ENCODE measurements at places on chromosomes 1 and 21.

- no peak for DNase-seq
Measured at GRCh38 chr1:22414244-22414751, 37.4 kb upstream of the ZBTB40 start.

GRCh38 chr1:209546390-209547085, 37.0 kb upstream of the CAMK1G start:
- DNase-seq = no peak

GRCh38 chr1:8211883-8212579, 105.9 kb upstream of the SLC45A1 start:
- no peak for DNase-seq

DNA sequence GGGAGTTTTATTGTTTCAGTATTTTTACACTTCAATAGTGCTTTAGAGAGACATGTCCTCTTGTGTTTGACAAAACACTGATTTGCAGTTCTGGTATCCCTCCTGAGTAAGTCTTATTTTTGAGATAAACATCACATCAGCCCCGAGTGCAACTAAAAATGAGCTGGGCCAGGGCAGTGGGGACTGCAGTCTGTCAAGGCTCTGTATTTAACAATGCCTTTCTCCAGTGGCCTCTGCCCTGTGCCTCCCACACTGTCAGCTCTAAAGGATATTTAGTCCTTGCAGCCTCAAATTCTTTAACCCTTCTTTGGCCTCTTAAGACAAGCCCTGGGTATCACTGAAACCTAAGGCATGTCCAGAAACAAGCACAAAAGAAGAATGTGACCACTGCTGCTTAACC, 160.6 kb downstream of the ST6GALNAC5 start:
- no peak for DNase-seq

DNA sequence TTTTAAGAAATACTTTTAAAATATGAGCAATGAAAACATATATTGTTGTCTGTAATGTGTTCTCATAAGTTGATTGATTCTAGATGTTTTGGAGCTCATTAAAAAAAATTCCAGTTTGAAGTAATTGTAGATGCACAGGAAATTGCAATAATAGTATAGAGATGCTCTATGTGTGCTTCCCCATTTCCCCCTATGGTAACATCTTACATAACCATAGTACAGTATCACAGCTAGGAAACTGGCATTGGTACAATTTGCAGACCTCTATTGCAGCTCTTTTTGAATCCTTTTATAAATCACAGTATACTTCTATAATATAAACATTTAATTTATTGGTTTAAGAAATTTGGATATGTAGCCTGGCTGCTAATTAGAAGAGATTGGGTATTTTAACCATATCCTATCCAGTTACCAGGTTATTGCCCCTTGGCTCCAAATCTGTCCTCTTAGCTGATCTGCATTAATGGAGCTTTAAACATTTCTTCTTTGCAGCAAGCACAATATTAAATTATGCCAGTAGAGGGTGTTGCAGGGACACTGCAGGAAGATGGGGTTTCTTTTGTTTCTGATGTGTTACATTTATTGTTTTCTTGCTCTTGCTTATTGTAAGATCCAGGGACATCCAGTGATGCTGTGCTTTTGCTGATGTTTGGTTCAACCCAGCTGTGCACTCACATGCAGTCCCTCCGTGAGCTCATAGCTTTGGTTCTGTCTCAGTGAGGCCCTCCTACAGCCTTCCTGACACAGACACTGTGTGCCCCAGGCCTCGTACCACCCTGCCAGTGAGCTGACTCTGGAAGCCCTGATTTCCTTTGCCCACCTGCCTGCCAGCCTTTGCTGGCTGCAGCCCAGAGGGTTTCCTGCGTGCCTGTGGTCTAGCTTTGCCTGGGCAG, 103.3 kb downstream of the RABGAP1L start:
- DNase-seq = peak; percentile 8

GRCh38 chr1:224106568-224107281, 7.2 kb upstream of the FBXO28 start:
- peak; percentile 35 for DNase-seq

- DNase-seq = no peak
Measured at GRCh38 chr1:202752774-202753173, 42.5 kb upstream of the SYT2 start.

GRCh38 chr21:42552407-42553336, 39.0 kb downstream of the SLC37A1 start:
- DNase-seq = no peak

- DNase-seq = no peak
Measured at GRCh38 chr1:226111098-226111882, 48.8 kb downstream of the H3-3A start.

DNA sequence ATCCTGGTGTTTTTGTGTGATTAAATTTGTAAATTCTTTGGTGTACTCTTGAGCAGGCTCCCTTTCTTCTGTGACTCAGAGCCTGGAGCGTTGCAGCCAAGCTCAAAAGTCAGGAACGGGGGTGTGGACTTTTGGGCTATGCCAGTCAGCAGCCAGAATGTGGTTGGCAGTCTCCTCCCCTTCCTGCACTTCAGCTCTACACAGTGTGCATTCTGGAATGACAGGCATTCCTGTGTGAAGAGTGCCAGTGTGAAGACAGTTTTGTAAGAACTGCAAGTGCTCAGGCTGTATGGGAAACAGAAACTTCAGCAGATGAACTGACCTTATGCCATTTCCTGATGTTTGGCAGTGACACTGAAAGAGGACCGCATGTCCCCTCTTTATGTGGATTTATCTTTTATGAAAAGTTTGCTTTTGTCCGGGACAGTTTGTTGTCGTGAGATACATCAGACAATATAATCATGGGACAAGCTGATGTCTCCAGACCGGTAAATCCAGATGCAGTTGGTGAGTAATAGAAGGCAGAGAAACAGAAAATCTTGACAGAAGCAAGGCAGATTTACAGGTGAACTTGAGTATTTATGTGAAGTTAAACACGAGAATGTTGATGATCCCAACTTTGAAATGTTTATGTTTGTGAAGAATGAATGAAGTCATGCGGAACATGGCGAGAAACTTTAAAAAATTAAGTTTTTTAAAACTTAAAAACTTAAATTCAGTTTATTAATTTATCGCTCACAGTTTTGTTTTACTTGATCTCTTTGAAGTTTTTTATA, 67.7 kb upstream of the RCC1 start:
- peak; percentile 90 for DNase-seq

GRCh38 chr1:10490286-10490970, 15.7 kb downstream of the PEX14 start:
- no peak for DNase-seq

- no peak for DNase-seq
Measured at GRCh38 chr1:230295367-230295766, 130.8 kb downstream of the PGBD5 start.

- DNase-seq = no peak
Measured at GRCh38 chr1:87369736-87370478, 41.2 kb downstream of the LMO4 start.

Data from GDM1 (cell line).